Activated CD4-positive, CD25-positive, alpha-beta regulatory T cell treated with anti-CD3 and anti-CD28 coated beads, Interleukin-2, amount 50 U/mL, for 24 hours (primary cell): ENCODE measurements at places on chromosomes 12 and 14.

DNA sequence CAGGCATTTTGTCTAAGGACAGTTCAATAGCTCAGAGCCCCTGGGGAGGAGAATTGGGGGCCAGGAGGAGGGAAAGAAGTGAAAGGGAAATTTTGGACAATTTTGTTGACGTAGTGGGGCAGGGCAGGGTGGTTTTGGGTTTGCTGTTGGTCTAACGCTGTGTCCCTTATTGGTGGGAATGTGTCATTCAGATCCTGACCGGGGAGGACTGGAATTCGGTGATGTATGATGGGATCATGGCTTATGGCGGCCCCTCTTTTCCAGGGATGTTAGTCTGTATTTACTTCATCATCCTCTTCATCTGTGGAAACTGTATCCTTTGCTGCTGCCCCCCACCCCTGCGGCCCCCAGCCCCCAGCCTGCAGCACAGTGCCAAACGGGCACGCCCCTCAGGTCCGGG is 212.1 kb upstream of the FKBP4 start:
- no peak for ATAC-seq

- ATAC-seq: no peak
Measured at GRCh38 chr12:64568298-64568697, 42.0 kb upstream of the RASSF3 start.

DNA sequence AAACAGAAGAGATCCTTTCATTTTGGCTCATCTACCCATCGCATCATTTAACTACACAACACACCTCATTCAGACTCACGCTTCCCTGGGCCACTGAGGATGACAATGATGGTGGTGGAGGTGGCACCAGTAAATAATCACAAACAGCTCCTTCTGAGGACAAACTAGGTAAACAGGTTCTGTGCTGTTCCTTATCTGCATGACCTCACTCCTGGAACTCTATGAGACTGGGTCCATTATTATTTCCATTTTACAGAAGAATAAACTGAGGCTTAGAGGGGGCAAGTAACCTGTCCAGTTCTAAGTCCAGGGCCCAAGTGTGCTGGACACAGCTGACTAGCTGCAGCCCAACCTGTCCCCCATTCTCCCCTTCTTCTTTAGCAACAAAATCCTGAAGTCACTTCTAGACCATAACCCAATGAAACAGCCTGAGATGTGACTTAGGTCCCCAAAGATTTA is 50.4 kb downstream of the ITPK1 start:
- ATAC-seq: no peak

- ATAC-seq: no peak
Measured at GRCh38 chr12:27467641-27468040, 21.1 kb downstream of the SMCO2 start.

GRCh38 chr12:66776974-66777373 is 98.1 kb upstream of the GRIP1 start:
- peak; percentile 81 for ATAC-seq

- ATAC-seq: no peak
Measured at GRCh38 chr12:52359621-52360061, 7.6 kb downstream of the KRT85 start.

DNA sequence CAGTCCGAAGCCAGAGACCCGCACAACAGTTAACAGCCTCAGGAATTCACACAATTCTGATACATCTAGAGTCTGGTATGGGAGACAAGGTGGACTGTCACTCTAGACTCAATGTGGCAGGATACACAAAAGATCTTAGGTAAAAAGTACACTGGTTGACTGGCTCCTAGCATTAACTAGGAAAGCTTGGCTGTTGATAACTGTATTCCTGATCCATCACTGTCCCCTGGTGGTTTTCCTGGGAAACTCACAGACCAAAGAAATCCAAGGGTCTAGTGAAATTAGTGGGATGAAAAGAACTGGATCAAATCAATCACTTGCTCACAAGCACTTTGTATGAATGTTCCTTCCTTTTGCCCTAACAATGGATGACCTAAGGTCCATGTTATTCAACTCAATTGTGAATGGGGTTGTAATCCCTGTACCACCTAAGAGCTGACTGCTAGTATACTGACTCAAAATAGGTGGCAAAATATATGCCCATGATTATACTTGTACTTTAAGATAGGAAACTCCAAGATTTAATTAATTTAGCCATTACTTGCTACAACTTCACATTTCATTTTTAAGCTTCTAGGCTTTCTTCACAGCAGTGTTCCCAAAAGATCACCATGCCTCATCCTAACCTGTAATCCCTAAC is 14.0 kb downstream of the NPC2 start:
- ATAC-seq: no peak

DNA sequence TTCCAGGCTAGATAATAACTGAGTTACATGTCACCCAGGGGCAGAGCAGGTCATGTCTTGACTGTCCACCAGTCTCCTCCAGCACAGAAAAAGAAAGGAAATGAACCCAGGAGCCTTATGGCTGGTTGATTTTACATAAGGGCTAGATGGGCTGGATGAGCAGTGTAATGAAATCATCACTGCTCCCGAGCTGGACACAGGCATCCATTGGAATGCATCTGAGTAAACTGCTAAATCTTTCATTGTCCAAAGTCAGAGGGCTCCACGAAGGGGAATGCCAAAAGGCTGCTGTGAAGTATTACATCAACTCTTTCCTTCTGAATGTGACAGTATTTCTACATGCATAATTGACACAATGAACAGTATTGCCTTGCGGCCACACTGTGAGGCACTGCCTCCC is 30.1 kb upstream of the TSPAN11 start:
- ATAC-seq: no peak

- ATAC-seq: no peak
Measured at GRCh38 chr14:100532906-100533655, 54.1 kb downstream of the BEGAIN start.

DNA sequence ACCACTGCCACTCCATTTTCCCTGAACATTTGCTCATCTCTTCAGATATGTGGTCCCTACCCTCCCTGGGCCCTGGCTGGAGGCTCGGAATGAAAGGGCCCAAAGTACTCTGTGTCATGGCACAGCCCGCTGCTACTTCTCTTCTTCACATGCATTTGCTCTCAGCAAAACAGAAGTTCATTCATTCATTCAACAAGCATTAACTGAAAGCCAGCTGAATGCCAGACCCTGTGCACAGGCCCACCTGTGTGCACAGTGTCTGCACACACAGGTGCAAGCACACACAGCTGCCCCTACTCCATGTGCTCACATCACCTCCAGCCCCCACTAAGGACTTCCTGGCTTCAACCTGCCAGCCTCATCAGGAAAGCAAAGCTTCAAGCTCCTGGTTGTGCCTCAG is 7.8 kb downstream of the WNT1 start:
- ATAC-seq: no peak

DNA sequence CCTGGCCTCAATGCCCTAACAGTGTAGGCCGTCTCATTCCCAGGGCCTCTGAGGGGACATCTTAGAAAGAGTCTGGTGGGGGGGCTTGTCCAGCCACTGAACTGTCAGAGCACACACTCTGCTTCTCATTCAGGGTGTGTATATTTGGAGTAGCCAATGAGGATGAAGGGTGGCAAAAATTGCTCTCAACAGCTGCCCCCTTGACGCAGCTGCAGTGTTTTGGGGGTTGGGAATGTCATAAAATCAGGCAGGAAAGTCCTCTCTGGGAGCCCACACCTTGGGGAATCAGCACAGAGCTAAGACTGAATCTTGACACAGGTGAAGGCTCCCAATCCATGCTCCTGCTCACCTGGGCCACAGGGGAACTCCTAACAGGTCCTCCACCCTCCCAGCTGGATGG is 1.5 kb downstream of the RASAL1 start:
- ATAC-seq: no peak

DNA sequence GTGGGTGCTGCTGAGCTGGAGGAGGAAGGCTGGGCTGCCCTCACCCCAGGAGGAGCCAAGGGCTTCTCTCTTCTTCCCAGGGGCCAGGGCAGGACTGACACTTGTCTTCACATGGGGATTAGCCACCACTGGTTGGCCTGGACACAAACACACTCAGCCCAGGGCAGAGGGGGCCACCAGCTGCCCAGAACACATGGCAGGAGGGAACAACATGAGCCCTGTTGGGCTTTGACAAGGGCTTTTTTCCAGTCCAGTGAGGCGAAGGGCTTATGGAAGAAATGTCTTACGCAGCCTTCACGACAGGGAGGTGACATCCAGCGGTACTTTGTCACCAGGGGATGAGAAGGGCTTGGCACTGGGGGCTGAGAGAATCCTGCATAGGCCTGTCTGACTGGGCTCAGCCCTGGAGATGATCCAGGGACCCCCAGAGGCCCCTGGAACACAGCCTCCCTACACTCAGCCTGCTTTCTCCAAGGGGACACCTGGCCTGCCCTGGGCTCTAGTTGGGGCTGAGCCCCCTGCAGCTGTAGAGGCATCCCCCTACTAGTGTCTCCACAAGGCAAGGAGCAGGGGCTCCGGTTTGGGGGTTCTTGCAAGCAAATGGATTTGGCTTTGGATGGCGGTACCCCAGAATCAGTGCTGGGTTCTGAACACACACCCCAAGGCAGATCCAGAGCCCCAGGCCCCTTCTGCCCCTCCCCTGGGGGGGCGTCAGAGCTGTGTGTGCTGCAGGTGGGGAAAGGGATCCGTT is 18.9 kb downstream of the ARL6IP4 start:
- ATAC-seq: no peak

DNA sequence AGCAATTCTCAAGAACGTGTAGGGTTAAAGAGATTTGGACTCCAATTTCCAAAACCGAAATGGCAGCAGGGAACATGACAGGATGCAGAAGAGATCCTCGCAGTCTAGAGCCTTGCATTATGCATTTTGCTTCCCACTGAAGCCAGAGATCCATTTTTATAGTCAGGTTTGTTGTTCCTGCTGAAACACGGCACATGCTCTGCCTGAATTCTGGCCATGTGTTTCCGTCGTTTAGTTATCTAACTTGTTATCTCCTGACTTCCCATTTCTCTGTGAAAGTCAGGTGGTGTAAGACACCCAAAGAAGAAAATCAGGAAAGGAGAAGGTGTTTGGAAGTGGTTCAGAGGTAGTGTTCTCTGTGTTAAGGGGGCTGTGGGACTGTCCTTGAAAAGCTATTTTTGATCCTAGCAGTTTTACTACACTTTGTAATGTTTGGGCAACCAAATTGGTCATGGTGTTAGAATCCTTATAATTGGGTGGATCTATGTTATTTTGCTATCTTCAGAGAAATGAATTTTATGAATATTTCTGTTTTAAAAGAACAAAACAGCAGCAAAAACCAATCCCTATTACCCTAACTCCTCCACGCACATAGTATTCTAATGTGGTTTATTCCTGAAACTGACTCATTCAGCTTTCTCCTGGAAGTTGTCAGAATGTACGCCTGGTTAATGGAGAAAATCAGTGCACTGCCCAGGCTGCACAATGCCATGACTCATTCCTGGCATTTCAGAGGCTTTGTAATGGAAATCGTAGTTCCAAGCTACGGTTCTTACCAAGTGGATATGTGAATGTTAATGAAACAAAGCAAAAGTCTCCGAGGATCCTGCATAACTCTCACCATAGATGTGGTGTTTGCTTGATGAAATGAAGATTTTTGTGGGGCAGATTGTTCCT is 110.1 kb downstream of the SAMD4A start:
- ATAC-seq: no peak

DNA sequence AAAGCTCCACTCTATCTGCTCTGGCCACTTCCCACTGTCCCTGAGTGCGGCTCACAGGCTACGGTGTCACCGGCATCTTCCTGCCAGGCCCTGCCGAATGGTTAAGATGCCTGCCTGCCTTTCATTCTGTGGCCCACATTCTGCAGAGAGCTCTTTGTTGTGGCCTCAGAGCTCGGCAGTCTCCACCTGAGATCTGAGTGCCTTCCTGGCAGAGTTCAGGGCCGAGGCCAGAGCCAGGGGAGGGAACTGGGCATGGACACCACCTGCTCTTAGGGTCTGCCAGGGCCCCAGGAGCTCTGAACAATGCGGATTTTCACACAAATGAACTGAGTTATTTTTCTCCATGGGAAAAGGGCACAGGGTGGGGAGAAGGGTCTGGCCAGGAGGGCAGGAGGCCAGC is 127.2 kb downstream of the RBM19 start:
- no peak for ATAC-seq

- no peak for ATAC-seq
Measured at GRCh38 chr12:95118138-95118787, 44.8 kb upstream of the NR2C1 start.

DNA sequence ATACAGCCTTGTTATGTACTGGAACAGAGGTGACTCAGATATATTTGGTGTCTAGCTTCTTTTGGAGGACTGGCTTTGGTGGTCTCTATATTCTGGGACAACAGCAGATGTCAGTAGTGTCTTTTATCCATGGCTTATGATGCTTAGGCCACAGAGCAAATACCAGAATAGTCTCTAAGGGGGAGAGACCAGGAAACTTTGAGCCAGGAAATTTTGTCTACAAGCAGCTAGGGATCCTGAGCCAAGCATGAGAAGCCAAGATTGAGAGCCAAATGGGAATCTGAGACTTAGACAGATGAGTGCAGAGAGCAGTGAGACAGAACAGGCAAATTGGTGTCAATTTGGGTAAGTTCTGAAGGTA is 28.4 kb upstream of the PTPRR start:
- no peak for ATAC-seq

DNA sequence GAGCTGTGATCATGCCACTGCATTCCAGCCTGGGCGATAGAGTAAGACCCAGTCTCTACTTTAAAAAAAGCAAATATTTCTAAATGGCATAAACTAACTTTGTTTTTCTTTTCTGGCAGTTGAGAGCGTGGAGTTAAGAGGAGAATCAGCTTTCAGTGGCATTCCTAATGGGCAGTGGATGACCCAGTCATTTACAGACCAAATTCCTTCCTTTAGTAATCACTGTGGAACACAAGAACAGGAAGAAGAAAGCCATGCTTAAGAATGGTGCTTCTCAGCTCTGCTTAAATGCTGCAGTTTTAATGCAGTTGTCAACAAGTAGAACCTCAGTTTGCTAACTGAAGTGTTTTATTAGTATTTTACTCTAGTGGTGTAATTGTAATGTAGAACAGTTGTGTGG is 21.2 kb downstream of the TDG start:
- ATAC-seq: no peak

DNA sequence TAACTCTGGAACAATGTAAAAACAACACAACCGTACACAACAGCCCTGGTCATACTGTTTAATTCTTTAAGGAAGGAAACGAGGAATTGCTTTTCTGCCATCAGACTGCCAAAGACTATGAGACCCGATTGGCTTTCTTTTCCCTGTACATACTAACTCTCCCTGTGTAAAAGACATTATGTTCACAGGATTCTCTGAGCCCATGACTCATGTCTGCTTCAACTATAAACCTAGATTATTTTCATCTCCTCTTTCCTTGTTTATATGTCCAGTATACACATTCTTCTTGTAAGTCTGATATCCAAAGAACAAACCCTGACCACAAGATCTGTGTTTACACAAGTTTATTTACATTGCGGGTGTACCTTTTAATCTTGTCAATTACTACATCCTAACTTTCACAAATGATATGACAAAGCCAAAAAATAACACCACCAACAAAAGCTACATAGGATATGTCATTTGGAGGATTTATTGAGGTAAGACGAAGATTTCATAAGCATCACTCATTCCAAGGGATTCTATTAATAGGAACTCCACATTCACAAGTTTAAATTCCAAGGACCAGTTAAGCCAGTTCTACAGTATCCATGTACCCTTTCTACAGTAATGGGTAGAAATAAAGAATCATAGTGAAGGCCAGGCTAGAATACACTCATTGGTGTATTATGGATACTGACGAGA is 67.3 kb downstream of the STXBP6 start:
- no peak for ATAC-seq

GRCh38 chr12:24861766-24862540 is 86.9 kb downstream of the BCAT1 start:
- ATAC-seq: peak; percentile 21

GRCh38 chr12:48292040-48292439 is 58.7 kb downstream of the ZNF641 start:
- no peak for ATAC-seq
